Activated T-helper 1 cell treated with anti-CD3 and anti-CD28 coated beads, Interleukin-12 subunit alpha, Interleukin-12 subunit beta, Interleukin-2, Interleukin-4 antibody, amounts not matched to agents 30 ng/mL and 10 ng/mL and 1 ng/mL, durations not matched to agents 14 hours and 24 hours and 36 hours (primary cell): ENCODE measurements at places on chromosomes 3 and 15.

- no peak for DNase-seq
Observed at GRCh38 chr3:124419303-124419702, 310.9 kb upstream of the UMPS start.

GRCh38 chr15:38617831-38618230, 53.2 kb upstream of the RASGRP1 start:
- no peak for DNase-seq

DNA sequence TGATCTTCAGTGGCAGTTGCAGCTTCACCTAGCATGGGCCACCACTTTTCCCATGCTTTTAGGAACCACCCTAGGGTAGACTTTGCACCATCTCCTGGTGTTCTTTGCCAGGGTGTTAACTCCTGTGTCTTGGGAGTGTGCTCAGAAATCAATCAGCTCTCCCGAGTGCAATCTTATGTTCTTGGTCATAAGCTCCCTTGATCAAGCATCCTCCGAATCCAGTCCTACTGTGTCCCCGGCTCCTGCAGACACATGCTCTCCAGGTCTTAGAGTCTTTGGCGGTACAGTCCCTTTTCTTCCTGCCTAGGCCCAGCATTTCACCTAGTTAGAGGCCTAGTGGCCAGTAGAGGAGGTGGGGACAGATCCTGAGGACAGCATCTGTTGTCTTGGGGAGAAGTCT, 74.7 kb upstream of the SYN2 start:
- DNase-seq, result no peak

DNA sequence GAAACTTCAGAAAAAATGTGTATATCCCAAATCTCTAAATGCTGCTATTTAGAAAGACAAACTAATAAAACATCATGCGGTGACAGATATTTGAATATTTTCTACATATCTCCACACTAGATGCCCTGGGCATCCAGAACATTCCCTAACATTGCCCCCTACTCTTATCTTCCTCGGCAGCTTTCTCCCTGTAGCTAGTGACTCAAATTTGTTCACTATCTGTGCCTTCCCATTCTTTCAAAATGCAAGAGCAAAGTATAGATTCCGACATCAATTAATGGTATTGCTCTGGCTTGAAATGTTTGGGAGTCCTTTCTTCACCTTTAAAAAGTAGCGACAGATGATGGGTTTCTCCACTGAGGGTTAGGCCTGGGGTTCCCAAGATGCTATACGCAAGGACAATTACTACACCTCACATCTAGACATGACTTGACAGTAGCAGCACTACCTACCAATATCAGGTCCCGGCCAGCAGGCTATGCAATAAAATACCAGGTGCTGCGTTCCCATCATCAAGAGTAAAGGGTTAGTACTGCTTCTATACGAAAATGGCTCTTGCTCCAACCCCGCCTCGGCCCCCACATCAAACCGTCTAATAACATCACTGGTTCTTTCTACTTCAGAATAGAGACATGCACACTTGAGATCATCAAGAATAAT, 631 bp downstream of the UBR1 start:
- peak; percentile 11 for DNase-seq

- no peak for DNase-seq
Observed at GRCh38 chr3:159632128-159632527, 356.5 kb upstream of the IL12A start.

- DNase-seq, result no peak
Observed at GRCh38 chr3:120425572-120426250, 25.1 kb downstream of the FSTL1 start.

GRCh38 chr3:126329927-126330725, 27.1 kb downstream of the KLF15 start:
- DNase-seq, result no peak
